ENCODE measurements at places on chromosomes 7 and 10.
A peak's percentile ranks its signal among the peaks of the same experiment; 100 is the strongest.

DNA sequence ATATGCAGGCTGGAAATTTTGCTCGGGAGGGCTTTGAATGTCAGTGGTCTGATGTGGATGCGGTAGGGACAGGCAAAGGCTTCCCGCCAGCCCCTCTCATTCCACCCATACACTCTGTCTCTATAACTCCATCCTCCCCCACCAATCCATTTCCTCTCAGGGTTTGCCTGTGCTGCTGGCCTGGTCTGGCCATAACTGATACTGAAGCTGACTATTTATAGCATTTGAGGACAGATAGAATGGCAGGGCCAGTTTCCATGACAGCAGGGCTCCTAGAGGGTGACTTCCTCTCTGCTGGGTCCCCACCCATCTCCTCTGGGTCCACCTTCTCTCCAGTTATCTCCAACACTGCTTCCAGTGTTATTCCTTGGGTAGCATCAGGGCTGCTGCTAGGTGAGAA, 6.6 kb upstream of the PDLIM1 start:
- DNase-seq: no peak

- DNase-seq: no peak
Observed at GRCh38 chr7:138538518-138538917, 78.5 kb downstream of the TRIM24 start.

- DNase-seq: peak; percentile 12
Observed at GRCh38 chr7:117873310-117874190, at the start of gene CTTNBP2. Gene CTTNBP2, minus strand, starts transcription at chr7:117873441. Its CDS starts 26 bp downstream, at chr7:117873415.

GRCh38 chr10:5971886-5972285, 5.5 kb downstream of the IL15RA start:
- DNase-seq: no peak

- no peak for DNase-seq
Observed at GRCh38 chr10:98486421-98486820, 39.7 kb upstream of the HPS1 start.

DNA sequence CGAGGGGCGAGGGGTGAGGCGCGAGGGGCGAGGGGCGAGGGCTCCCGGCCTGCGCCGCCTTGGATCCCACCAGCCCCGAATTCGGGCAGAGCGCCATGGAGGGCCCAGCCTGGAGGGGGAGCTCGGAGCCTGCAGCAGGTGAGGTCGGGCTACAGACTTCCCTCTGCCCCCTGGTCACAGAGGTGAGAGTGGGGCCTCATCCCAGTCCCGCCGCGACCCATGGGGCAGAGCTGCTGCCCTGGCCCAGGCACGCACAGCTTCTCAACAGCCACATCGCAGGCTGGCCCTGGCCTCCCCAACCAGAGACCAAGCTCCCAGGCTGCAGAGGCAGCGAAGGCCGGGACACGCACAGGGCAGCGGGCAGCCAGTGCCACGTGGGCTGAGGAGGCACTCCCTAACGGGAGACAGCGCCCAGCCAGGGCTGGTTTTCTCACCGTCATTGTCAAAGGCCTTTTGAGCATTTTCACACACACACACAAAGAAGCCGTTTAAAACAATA, 191.8 kb downstream of the PTPRN2 start:
- DNase-seq: no peak

DNA sequence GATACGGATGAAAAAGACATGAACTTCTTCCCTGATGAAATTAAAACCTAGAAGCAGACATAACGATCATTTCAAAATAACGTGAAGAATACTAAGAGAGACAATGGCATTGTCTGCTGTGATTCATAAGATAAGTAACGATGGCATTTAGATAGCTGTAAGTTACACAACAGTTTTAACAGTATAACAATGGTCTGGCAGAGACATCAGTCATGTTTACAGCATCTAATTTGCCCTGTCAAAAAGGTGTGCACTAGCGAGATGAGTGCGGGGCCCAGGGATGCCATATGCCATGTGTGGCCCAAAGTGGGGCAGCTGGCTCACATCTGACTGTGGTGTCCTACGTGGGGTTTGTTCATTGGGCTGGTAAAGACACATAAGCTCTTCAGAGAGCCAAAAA, 55.7 kb upstream of the RHEB start:
- no peak for DNase-seq

All from WERI-Rb-1 (cell line).